ENCODE measurements at places on chromosomes 3 and 15.

- no peak for DNase-seq
These were observed 96.2 kb downstream of the CACNA1D start for GRCh38 chr3:53590606-53591005.

DNA sequence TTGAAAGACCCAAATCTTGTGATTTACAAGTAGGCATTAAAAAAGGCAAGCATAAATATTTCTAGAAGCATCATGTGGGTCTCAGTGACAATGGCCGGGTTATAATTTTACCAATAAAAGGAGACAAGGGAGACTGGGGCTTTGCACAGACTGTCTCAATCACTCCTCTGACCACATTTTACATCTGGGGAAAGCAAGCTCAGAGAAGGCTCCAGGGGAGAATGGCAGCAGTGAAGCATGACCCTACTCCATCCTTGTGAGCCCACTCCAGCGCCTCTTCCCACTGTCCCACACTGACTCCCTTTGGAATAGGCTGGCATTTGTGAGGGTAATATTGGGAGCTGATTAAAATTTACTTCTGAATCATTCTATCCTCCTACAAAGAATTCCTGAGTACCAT lies 61.8 kb downstream of the SATB1 start:
- DNase-seq, result no peak

- DNase-seq, result no peak
These were observed 161.5 kb downstream of the FOXP1 start for GRCh38 chr3:71421820-71422566.

- DNase-seq, result no peak
These were observed 43.3 kb downstream of the IL5RA start for GRCh38 chr3:3066910-3067309.

- DNase-seq, result no peak
These were observed 48.5 kb downstream of the ZDHHC19 start for GRCh38 chr3:196162679-196163078.

DNA sequence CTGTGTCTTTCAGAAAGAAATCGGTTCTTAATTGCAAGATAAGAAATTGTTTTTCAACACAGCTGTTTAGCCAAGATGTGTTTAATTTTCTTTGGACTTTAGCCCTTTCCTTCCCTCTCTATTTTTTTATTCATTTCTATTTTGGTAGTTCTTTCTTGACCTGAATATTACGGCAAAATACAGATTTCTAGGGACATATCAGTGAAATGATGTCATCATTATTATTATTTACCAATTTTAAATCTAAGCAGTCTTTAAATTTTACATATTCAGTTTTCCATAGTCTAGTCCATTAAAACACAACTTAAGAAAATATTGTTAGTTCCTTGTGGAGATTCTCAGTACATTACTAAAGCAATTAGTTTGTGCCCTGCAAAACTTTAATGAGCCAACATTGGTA lies 104.3 kb downstream of the MAP2K5 start:
- DNase-seq, result no peak

GRCh38 chr3:157502916-157503595 lies at the start of gene VEPH1:
TSS of gene VEPH1 (minus strand) at chr3:157503416. CDS start at chr3:157495349, 8,067 bp downstream.
- DNase-seq, result no peak

- DNase-seq, result no peak
These were observed 6.0 kb downstream of the CLEC3B start for GRCh38 chr3:45032113-45032512.

DNA sequence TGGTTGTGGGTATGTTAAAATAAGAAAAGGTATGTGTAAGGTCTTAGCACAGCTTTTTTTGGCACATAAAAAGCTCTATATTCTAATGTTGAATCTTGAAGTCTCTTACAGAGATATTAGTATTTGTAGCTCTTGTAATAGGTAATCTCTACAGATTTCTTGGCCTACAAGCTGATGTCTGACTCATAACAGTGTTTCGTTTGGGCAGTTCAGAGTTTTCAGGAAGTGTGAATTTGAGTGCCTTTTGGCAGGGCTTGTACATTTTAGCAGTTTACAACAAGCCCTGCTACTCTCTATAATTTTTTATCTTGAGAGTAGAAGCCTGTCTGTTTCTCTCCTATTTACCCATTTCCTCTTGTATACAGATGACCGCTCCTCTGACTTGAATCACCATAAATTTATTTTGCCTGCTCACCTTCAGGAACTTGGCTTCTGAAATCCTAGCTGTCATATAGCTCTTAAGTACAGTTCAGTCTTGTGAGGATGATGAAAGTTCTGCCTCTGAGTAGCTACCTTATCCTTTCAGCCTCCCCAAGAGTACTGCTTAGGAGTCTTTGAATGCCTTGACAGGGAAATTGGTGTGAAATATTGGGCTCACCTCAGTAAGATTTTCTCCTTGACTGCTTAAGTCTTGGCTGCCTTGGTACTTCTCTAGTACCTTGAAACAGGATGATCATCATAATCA lies 419.9 kb upstream of the RARB start:
- DNase-seq, result peak; percentile 69

GRCh38 chr15:75389791-75390382 lies 21.5 kb upstream of the MAN2C1 start:
- peak; percentile 42 for DNase-seq

DNA sequence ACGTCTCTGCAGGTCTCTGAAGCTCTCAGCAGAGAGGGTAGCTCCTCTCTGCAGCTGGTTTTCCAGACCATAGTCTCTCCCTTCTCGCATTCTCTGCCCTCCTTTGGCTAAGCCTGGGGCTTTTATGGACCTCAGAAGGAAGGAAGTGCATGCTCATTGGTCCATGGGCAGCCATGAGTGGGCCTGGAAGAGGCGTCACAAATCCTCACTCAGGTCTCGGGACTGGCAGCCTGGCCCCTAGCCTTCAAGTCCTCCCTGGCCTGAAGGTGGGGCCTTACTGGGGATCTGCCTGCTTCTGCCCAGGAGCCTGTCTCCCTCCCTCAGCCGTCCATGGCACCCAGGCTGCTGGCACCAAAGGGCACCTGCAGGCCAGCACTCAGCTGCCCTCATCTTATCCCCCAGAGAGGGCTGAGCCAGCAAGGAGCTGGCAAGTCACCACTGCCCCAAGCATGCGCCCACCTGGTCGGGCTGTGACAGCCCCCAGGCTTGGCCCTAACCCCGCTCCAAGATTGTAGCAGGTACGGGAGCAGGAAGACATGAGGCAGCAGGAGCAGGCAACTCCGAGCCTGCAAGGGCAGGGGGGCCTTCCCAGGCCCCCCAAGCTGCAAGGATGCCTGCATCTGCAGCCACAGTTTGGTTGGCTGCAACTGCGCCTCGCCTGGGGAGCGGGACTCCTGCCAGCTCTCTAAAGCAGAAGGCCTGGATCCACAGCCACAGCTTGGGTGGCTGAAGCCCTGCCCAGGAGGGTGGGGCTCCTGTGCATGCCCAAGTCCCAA lies 37.4 kb downstream of the GHSR start:
- no peak for DNase-seq

DNA sequence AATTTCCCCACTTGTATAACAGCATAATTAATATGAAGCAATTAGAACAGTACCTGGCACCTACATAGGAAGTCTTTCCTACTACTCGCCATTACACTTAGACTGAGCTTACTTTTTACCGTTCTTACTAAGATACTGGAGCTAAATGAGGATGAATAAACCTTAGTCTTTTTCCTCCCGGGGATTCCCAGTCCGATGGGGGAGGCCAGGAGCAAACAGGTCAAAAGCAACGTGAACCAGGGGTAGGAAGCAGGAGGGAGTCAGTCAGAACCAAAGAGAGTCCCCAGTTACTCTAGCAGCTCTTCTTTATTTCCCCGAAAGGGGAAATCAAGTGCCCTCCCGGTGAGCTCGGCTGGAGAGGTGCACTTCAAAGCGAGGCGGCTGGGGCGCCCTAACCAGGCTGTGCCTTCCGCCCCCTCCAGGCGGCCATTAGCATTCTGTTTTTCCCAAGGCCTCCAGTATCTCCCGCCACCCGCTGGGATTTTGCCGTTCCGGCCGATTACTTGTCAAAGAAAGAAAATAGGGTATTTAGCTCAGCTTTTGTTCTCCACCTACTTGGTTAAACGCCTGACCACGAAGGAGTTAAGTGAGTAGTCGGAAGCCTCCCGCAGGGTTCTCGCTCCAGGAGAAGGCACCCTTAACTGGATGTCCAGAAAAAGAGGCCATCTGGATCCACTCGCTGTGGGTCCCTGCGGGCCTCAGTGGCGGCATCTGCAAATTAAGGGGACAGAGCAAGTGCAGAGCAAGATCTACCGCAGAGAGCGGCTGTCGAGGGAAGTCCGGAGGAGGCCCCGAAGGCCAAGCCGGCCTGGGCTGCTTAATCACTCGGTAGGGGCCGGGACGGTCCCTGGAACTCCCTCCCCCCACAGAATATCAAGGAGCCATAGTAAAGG lies 6.3 kb upstream of the EOMES start:
- no peak for DNase-seq

DNA sequence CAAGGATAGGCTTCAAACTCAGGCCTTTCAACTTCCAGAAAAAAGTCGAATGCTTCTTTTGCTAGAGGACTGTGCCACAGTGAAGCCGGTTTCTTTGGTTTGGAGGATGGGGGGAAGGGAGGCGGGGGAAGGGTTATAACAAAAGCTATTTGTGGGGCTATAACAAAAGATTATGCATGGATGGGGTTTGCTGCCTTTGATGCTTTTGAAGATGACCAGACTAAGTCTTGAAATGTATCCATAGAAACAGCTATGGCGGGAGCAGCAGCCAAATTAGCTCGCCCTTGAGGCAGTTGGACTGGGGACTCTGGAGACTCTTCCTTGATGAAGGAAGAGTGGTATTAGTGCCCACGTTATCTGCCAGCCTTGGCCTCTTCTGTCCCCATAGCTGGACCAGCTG lies 47.5 kb downstream of the SRGAP3 start:
- DNase-seq, result no peak

GRCh38 chr3:157297328-157297915 lies 137.5 kb upstream of the CCNL1 start:
- no peak for DNase-seq

- DNase-seq, result no peak
These were observed 21.4 kb downstream of the ALDH1L1 start for GRCh38 chr3:126158912-126159454.

- no peak for DNase-seq
These were observed 8.1 kb downstream of the ABTB1 start for GRCh38 chr3:127680798-127681221.

- no peak for DNase-seq
These were observed 90.1 kb downstream of the AAGAB start for GRCh38 chr15:67164401-67164791.

- DNase-seq, result peak; percentile 85
These were observed 117.4 kb downstream of the LIPC start for GRCh38 chr15:58549013-58549784.

- no peak for DNase-seq
These were observed 31.4 kb upstream of the CLK3 start for GRCh38 chr15:74584204-74584603.

- peak; percentile 25 for DNase-seq
These were observed 39.3 kb downstream of the RFTN1 start for GRCh38 chr3:16474216-16474615.

DNA sequence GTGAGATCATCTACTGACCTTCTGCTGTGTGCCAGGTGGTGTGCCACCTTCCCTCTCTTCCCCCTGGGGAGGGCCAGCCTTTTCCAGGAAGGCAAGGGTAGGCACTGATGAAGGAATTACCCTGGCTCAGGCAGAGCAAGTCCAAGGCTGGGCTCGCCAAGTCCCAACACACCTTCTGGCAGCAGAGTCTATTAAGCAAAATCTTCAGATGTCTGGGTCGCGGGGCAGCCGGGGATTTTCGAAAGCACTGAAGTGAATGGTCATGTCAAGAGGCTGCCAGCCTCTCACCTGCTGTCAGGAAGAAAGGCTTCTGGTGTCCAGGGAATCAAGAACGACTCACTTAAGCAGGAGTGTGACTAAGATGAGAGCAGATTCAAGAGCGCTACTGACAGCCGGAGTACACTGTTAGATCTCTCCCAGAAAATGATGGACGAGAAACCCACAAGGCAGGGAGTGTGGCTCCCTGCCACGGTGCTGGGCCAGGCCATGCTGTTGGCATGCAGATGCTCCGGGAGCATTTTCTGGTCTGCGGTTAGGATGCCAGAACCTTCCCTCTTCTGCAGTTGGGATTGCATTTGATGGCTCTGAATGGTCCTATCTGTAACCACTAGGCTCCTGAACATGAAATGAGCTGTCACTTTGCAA lies 479.8 kb downstream of the SHQ1 start:
- DNase-seq, result no peak

GRCh38 chr3:52896613-52897012 lies 735 bp downstream of the STIMATE start:
- peak; percentile 30 for DNase-seq

DNA sequence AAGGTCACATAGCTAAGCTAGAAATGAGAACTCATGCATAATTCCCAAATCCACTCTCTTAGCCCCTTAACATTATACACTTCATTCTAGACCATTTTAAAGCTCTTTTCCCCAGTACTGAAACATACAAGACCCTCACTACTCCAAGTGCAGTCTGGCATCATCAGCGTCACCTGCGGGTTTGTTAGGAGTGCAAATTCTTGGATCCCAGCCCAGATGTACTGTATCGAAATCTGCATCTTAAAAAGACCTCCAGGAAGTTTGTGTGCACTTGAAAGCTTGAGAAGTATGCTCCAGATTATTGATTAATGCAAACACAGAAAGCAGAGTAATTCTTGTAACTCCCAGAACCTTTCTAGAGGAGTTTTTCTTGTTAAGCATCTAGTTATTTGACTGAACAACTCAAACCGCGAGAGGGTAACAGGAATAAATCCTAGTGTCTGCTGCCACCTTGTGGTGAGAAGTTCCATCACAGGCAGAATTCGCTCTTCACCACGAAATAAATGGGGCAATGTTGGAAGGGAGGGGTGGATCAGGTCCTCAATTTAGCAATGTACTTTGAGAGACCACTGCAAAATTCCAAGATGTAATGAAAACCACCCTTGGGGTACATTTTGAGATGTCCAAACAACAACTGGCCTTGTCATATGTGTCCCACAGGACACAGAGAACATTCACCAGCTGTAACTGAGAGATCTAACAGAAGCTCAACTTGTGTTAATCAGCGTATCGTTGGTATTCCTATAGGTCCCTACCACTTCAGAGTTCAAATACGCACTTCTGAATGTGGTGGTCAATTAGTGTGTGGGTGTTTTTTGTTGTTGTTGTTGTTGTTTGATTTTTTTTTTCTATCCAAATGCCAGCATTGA lies 583 bp upstream of the C3orf49 start:
- DNase-seq, result peak; percentile 87

DNA sequence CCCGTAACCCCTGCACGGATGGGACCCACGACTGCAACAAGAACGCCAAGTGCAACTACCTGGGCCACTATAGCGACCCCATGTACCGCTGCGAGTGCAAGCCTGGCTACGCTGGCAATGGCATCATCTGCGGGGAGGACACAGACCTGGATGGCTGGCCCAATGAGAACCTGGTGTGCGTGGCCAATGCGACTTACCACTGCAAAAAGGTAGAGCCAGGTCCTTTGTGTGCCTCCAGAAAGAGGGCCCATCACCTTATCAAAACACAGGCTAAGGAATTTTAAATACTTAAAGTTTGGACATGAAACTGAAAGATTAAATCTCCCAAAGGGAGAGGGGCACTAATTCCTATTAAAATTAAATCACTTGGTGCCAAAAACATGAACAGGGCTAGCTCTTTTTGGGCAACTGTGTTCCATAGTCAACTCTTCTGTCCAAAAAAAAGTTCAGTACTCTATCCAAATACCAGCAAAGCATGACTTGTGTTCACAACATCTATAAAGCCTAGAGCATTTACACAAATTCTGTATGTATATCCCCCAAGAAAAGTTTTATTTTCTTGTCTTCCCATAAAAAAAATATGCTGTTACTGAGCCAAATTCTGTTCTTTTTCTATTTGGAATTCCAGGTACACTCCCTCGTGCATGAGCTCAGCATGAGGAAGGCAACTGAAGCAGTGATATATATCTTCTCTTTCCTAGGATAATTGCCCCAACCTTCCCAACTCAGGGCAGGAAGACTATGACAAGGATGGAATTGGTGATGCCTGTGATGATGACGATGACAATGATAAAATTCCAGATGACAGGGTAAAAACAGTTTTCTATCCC lies 9.2 kb downstream of the THBS1 start:
- peak; percentile 25 for DNase-seq
